Stimulated activated CD8-positive, alpha-beta memory T cell treated with anti-CD3 and anti-CD28 coated beads, Interleukin-15, amount 100 ng/mL, for 24 hours (primary cell): ENCODE measurements at places on chromosomes 6 and 20.

DNA sequence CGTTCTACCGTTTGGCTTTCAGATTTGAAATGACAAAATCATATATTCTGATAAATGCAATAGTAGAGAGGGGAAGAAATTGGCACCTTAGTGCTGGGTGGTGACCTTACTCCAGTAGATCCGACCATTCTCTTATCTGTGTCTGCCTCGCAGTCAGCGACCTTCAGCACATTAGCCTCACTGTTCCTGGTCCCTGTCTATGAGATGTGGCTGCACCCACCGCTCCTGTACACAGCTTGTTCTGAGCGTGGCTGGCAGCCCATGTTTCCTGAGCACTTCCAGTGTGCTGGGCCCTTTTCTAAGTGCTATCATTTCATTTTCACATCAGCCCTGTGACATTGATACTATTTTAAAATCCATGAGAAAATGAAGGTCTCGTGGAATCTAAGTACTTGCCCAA lies 138.1 kb downstream of the TMEM242 start:
- DNase-seq = no peak

GRCh38 chr6:132888701-132889100 lies 74.3 kb downstream of the RPS12 start:
- no peak for DNase-seq

GRCh38 chr6:43762966-43763695 lies 6.9 kb upstream of the VEGFA start:
- DNase-seq = no peak

- no peak for DNase-seq
Observed at GRCh38 chr20:51985013-51985415, 182.7 kb upstream of the SALL4 start.

- DNase-seq = no peak
Observed at GRCh38 chr6:46215213-46215612, 44.4 kb upstream of the ENPP5 start.

DNA sequence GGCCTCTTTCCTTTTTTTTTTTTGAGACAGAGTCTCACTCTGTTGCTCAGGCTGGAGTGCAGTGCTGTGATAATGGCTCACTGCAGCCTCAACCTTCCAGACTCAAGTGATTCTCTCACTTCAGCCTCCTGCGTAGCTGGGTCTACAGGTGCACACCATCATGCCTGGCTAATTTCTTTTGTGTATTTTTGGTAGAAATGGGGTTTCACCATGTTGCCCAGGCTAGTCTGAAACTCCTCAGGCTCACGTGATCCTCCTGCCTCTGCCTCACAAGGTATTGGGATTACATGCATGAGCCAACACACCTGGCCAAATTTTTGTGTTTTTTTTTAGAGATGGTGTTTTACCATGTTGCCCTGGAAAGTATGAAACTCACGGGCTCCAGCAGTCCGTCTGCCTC lies 29.3 kb downstream of the SRC start:
- DNase-seq = no peak
